ENCODE measurements at places on chromosomes 12 and 14.

- no peak for DNase-seq
Observed at GRCh38 chr12:21607701-21608100, 3.1 kb upstream of the GYS2 start.

DNA sequence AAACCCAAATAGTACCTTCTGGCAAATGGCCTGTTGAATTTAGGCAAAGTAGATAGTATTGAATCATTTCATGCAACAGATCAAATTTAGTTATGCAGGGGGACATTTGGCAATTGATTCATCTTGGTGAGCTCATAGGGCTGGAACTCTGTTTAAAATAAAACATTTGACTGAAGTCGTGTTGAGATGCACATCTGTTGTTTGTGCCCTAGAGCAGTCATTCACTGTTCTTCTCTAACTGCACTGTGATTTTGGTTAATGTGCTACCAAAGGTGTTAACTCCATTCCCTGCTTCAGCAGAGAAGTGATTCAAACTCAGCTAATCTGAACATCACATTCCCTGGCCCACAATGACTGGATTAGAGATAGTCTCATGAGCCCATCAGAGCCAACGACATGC, 44.0 kb upstream of the CSRP2 start:
- no peak for DNase-seq

- no peak for DNase-seq
Observed at GRCh38 chr14:54459106-54459505, 17.9 kb upstream of the CNIH1 start.

DNA sequence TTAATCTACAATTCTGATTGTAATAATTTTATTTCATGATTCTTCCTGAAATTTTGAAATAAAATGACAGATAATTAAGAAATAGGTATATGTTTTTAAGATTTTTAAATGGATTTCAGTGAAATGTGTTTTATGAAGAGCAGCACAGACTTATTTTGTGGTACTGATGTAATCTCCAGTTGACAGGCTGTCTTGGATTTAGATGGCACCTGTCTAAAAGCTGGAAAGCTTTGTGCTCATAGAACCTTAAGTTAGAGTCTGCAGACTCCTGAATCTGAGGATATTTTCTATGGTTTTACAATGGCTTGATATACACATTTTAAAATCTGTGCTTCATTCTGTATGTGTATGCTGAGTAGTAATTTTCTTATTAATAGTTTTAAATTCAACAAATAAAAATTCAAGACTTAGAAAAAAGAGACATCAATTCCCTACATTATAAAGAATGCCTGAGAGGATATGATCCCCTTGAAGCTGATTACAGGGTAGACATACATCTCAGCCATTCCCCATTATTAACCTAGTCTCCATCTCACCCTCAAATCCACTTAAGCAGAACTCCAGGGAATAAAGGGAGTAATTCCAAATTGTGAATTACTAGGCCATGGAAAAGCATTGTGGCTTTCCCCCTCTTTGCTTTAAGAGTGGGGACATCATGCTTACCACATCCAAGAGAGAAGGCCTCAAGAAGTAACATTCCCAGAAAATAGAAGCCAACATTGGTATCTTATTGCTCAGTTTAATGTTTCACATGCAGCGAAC, 33.7 kb upstream of the ACSS3 start:
- DNase-seq, result no peak

GRCh38 chr12:89239534-89239933, 112.8 kb downstream of the DUSP6 start:
- DNase-seq, result no peak

DNA sequence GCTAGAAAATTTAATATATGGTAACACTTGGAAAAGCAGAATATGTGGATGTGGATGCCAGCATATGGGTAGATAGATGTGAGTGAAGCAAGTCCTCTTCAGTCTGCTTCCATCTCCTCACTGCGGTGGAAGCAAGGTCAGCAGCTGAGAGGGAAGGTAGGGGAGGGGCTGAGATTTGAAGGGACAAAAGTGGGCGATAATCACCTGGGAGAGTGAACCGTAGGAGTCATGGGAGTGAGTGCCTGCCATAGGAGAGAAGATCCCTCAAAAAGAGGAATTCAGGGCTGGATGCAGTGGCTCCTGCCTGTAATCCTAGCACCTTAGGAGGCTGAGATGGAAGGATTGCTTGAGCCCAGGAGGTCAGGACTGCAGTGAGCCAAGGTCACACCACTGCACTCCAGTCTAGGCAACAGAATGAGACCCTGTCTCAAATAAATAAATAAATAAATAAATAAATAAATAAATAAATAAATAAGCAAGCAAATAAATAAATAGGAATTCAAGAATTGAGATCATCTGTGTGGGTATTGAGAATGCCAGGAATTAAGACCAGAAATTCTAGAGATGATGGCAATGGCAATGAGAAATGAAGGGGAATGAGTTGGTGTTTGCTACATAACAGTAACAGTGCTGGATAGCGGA, 123.4 kb downstream of the BICD1 start:
- no peak for DNase-seq

DNA sequence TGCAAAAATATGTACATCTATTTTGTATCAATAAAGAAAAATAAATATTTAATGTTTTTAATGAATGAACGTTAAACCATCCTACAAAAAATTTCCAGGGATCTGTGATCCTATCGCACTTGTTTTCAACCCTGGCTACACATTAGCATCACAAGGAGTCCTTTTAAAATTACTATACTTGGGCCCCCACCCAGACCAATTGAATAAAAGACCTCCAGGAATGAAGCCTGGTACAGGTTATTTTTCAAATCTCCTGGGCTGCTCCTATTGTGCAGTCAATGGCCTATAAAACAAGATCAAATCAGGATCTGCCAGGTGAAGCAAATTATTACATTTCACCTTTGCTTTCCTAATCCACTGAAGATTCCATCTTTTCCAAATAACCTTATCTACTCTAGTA, 33.4 kb upstream of the GXYLT1 start:
- no peak for DNase-seq

DNA sequence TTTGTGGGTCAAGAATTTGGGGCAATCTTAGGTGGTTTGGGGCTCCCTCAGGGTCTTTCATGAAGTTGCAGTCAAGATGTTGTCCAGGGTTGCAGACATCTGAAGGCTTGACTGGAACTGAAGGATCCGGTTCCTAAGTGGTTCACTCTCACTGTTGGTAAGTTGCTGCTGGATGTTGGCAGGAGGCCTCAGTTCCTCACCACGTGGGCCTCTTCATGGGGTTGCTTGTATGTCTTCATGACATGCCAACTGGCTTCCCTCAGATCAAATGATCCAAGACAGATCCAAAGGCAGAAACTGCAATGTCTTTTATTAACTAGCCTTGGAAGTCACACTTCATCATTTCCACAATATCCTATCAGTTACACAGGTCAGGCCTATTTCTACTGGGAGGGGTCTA, 49.2 kb downstream of the ARF6 start:
- DNase-seq, result no peak

GRCh38 chr12:53523131-53523530, 15.8 kb upstream of the NPFF start:
- DNase-seq, result no peak

GRCh38 chr14:94682736-94683135, 70.5 kb downstream of the SERPINA3 start:
- no peak for DNase-seq

- no peak for DNase-seq
Observed at GRCh38 chr12:110677206-110677911, 11.6 kb downstream of the HVCN1 start.

DNA sequence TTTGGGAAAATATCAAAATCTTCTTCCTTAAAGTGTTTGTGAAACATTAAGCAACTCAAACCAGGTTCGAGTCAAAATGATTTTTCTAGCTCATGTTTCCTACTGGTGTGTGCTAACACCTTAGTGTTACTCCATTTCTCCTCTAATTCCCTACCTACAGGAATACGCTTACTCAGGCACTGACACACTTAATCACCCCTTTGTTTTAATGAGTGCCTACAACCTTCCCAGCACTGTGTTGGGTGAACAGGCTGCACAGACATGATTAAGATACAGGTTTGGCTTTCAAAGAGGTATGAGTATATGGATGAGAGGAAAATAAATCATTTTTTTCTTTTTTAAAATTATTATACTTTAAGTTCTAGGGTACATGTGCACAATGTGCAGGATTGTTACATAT, 15.6 kb upstream of the PZP start:
- no peak for DNase-seq

DNA sequence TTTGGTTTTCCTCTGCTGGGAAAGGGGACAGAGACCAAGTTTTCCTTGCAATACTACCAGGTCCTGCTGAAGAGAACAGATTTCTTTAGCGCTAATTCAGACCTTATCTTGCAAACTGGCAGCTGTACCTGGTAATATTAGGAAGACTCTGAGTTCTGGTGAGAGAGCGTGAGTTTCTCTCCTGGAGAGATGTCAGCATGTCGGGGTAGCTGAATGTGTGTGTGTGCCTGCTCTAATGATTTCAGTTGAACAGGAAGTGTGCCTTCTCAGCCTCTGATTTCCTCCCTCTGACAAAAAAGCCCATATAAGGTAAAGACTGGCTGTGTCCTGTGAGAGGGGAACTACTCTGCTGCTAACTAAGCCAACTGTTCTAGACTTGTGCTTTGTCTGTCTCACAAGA, 10.3 kb upstream of the ERP27 start:
- DNase-seq, result no peak

- DNase-seq, result no peak
Observed at GRCh38 chr14:35808076-35808637, 938 bp downstream of the RALGAPA1 start.

DNA sequence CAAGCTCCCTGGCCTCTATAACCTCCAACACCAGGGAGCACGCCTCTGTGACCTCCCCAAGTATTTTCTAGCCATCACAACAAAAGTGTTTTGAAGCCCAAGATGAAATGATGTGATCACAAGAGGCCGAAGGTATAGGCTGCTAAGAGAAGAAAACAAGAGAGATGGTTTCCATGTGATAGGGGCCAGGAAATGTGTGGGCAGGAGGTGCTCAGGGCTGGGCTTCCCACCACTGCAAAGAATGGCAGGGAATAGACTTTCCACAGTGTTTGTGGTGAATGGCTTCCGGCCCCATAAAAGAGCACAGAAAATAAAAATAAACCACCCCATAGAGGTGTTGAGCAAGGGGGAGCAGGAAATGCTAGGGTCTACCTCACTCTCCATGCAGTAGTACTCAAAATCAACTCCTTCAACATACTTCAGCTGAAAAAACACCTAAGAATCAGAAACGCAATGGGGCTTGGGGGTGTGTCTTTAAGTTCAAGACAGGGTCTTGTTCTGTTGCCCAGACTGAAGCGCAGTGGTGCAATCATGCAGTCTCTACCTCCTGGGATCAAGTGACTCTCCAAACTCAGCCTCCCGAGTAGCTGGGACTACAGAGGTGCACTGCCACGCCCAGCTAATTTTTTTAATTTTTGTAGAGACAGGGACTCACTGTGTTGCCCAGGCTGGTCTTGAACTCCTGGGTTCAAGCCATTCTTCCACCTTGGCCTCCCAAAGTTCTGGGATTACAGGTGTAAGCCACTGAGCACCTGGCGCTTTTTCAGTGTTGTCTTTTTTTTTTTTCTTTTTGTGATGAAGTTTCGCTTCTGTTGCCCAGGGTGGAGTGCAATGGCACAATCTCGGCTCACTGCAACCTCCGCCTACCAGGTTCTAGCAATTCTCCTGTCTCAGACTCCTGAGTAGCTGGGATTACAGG, 27.1 kb downstream of the DAD1 start:
- DNase-seq, result no peak
